ENCODE measurements at places on chromosomes 7 and 10.

DNA sequence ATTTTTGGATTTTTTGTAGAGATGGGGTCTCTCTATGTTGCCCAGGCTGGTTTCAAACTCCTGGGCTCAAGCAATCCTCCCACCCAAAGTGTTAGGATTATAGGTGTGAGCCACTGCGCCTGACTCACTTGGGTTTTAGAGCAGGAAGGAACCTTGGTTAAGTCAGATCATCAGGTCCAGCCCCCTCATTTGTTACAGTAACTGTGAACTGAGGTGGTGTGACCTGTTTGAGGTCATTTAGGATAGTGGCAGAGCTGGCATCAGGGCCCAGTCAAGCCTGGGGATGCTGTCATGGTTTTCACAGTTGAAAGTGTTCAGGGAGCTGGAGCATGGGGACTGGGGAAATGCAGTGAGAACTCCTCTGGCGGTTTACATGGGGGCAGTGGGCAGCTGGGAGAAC, 159.6 kb downstream of the TAX1BP1 start:
- DNase-seq, result no peak

GRCh38 chr10:73366381-73367298, 8.0 kb upstream of the CFAP70 start:
- DNase-seq, result no peak

DNA sequence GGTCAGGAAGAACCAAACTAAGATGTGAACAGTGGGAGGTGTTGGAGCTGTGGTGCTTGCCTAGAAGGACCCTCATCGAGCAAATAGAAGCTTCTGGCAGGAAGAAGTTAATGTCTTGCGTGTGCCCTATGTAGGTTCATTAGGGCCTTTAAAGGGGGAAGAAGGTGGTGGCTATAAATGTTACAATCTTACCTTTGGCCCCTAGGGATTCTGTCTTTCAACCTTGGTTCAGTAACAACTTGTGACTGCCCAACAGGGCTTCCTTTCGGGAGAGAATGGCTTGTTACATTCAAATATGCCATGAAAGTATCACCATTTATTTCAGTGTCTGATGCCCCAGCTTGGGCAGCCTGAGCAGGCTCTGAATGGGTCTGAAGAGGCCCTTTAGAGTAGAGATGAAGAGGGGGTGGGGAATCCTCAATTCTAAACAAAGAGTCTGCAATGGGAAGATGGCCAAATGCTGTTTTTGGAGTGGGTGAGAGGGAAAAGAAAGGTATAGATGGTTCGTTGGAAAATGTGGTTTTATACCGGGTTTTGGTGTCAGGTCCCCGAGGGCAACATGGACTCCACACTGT, 108.0 kb downstream of the TCF7L2 start:
- DNase-seq, result peak; percentile 10

DNA sequence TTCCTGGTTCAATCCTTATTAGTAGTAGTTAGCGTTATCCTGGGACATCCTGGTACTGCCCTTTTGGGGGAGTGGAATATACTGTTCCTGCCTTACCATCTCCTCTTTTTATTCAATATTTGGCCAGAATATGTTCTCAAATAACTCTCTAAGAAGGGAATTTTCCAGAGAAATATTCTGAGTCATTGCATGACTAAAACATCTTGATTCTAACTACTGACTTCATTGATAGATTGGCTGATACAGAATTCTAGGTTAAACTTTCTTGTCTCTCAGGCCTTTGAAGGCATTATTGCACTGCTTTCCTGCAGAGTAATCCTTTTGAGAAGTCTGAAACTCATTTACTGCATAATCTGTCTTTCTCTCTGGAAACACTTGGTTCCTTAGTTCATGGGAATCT, 275.5 kb upstream of the DGKB start:
- no peak for DNase-seq

DNA sequence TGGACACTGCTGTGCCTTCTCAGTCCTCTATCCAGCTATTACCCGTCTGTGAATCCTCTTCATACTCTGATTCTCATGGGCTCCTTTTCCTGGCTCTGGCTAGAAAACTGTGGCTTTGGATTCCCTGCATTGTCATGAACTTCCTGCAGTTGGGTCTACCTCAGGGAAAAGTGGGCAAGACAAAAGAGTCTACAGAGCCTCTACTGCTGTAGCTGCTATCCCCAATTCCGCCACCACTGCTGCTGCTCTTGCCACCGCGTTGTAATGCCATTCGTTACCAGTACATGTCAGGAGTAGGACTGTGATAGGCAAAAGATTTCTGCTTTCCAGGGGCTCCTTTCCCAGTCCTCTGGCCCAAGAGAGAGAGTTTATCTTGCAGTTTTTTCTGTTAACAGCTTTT, 23.9 kb upstream of the PPP1R17 start:
- DNase-seq, result no peak

- no peak for DNase-seq
These were observed 1.8 kb downstream of the GSTO1 start for GRCh38 chr10:104256335-104256961.

DNA sequence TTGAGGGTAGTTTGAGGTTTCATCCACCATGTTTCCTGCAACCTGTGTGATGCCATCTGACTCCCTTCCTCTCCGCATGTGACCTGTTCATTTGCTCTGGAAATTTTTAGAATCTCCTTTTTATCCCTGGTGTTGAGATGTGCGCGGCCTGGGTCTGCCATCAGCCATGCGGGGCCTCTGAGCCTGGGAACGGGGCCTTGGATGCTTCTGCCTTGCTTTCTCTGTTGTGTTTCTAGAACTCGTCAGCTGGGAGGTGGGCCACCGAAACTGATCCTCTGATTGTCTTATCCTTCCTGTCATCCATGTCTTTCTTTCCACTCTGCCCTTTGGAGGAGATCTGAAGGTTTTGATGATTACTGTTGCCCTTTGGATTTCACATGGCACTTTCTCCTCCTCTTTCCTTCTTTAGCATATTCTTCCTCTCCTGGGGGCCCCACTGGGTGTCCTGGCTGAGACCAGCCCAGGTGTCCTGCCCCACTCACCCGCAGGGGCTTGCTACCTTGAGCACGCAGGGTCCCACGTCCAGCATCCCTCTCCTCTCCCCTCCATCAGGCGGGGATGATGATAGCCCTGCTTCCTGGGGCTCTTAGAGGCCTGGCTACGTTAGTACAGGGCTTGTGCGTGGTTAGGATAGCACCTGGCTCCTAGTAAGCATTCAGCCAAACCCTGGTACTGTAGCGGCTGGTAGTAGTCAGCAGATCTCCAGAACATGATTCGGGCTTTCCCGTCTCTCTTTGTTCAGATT, 29.9 kb downstream of the PPP2R2D start:
- DNase-seq, result no peak

GRCh38 chr7:39465055-39465929, 100.9 kb upstream of the YAE1 start:
- peak; percentile 41 for DNase-seq

DNA sequence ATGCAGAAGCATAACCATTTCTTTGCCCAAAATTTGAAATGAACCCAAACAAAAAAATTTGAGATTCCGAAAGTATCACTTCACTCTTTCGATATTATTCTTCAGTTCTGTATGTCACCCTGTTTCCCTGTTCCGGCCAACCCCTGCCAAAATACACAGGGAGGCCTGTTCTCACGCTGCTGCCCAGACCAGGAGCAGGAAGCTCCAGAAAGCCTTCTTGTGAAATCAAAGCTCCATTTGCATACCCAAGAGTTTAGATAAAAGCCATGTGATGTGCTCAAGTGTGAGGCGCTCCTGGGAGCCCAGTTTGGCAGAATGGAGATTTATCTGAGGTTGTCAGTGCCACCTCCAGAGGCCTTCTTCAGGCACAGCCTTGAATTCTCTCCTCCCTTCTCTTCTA, 236.2 kb downstream of the FGFR2 start:
- no peak for DNase-seq

DNA sequence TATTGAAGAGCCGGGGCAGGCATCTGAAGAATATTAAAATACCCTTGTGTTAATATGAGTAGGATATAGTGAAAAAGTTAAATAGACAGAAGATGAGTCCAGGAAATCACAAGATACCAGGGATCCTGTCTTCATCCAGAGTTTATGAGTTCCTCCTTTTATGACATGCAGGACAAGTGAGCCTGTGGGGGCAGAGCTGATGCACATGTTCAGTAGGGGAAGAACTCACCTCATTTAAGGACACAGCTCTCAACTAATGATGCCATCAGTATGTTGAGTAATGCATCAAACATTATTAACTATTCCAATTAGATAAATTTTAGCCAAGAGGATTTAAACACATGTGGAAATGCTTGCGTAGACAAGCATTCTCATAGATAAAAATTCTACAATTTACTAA, 435.8 kb upstream of the AKR1E2 start:
- DNase-seq, result no peak

GRCh38 chr7:105799677-105800076, 76.7 kb downstream of the ATXN7L1 start:
- DNase-seq, result no peak

DNA sequence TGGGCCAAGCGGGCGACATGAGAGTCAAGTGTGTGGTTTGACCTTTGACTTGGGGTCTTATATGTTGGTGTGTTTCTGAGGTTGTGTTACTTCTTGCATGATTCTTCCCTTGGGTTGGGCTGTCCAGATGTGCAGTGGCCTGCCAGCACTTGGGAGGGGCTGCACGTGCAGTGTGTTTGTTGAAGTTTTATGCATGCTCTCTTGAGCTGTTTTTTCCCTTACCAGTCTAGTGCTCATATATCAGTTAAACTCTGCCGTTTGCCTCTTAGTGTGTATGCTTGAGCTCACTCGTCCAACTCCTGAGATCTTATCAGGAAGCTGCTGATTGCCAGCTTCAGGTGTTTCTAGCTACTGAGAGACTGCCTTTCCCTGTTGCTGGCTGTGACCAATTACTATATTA, 23.1 kb downstream of the SP4 start:
- no peak for DNase-seq

DNA sequence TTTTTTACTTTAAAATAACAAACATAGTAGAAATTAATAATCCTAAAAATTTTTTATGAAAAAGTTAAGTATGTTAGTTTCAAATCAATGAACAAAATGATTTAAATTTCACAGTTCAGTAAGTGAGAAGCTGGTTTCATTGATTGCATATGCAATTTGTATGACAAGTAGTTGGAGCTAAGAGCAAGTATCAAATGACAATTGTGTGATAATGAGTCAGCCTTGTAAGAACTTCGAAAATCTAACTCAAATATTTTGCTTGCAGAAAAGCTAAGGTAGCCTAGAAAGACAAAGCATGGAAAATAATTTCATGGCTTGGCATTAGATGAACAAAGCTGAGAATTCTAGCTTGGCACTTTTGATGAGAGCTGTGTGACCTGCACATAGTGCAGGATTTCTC, 111.5 kb downstream of the HDAC9 start:
- no peak for DNase-seq

DNA sequence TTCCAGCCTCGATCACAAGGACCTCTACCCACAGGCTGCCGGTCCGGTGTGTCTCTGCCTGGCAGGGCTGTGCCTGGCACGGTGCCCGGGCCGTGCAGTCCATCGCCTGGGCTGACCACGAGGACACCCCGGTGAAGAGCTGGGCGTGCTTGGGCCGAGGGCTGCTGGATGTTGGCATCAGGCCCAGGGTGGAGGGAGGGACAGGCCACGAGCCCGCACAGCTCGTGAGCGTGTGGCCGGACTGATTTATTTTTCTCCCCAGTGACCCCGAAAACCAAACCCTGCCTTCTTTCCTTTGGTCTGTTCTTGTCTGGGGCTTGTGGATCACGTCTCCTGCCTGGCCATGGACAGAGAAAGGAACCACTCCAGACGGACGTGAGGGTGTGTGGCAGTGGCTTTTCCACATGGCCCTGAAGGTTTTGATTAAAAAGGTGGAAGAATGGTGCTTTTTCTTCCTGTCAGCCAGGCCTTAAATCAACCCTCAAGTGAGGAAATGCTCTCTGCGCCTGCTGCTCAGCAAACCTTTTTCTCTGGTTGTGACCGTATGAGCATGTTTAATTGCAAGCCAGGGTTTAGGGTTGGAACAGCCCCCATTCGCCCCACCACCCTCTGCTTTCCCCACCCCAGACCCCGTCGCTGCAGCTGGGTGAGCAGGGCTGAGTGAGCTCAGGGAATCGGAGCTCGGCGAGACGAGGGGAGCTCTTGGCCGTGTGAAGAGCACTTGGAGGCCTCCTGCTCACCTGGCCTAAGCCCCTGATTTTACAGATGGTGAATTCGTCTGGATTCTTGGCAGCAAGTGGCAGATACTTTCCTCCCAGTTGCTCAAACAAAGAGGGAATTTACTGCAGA, 130.1 kb downstream of the RGS10 start:
- no peak for DNase-seq

DNA sequence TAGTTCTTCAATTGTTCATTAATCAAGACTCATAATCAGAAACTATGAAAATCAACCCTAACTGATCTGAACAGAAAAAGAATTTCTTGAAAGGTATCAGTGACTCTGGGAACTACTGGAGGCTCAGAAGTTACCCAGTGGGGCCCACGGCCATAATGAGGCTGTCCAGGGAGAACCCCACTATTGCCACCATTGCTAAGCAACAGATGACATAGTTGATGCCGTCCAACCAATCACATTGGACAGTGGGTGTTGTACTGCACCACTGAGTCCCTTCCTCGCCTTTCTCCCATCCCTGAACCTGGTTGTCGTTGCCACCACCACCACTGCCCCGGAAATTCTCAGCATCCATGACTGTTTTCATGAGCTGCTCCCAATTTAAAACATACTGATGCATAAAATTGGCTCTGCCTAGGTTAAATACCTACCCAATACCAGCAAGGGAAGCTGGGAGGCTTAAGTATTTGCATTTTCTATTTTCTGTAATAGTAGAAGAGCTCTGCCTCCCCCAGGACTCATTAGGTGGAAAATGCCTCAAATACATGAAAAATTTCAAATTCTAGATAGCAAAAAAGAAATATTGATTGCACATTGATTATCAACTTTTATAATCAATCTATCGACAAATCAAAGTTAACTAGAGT, 26.7 kb upstream of the USP6NL start:
- DNase-seq, result no peak

GRCh38 chr10:57964351-57964750, 303.3 kb downstream of the IPMK start:
- no peak for DNase-seq

DNA sequence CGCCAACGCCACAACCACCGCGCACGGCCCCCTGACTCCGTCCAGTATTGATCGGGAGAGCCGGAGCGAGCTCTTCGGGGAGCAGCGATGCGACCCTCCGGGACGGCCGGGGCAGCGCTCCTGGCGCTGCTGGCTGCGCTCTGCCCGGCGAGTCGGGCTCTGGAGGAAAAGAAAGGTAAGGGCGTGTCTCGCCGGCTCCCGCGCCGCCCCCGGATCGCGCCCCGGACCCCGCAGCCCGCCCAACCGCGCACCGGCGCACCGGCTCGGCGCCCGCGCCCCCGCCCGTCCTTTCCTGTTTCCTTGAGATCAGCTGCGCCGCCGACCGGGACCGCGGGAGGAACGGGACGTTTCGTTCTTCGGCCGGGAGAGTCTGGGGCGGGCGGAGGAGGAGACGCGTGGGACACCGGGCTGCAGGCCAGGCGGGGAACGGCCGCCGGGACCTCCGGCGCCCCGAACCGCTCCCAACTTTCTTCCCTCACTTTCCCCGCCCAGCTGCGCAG, 424 bp downstream of the EGFR start:
- DNase-seq, result peak; percentile 12

GRCh38 chr7:74572301-74572979, 85.1 kb upstream of the GTF2I start:
- DNase-seq, result no peak

- DNase-seq, result no peak
These were observed 8.1 kb downstream of the DDC start for GRCh38 chr7:50557099-50557498.
